Fibroblast of pulmonary artery (primary cell): ENCODE measurements at places on chromosomes 3 and 15.

- DNase-seq: peak; percentile 73
Measured at GRCh38 chr15:71294251-71294910, 179.1 kb downstream of the THSD4 start.

- no peak for DNase-seq
Measured at GRCh38 chr15:62862717-62863116, 179.8 kb upstream of the TPM1 start.

GRCh38 chr3:107387555-107387954 lies 10.3 kb downstream of the CCDC54 start:
- peak; percentile 17 for DNase-seq

DNA sequence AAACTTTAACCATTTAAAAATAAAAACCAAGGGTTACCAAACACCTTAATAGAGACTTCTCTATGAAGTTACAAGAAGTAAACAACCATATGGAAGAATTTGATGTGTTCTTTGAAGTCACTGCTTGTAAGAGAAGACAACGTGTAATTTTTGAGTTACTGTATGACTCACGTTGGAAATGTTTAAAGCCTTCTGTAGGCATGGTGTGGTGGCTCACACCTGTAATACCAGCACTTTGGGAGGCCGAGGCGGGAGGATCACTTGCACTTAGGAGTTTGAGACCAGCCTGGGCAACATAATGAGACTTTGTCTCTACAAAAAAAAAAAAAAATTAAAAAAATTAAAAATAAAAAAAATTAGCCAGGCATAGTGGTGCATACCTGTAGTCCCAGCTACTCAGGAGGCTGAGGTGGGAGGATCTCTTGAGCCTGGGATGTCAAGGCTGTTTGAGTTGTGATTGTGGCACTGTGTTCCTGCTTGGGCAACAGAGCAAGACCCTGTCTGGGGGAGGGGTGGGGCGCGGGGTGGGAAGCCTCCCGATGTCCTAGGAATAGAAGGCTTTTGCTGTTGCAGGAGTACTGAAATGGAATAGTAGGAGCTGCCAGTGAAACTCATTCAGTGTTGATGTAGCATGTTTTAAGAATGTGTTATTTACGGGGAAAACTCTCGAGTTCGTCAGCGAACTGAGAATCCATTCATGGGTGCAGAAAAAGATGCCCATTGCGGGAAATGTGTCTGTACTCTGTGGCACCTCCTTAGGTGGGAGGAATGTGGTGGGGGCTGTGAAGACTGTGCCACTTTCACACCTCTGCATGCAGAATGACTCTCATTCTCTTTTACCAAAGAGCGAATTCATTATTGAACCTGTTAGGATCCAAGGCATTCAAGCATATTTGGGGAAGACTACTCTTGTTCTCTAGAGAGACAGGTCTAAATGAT lies 134.2 kb downstream of the FNDC3B start:
- DNase-seq: no peak

- peak; percentile 14 for DNase-seq
Measured at GRCh38 chr3:168933614-168934013, 729.9 kb downstream of the MECOM start.

DNA sequence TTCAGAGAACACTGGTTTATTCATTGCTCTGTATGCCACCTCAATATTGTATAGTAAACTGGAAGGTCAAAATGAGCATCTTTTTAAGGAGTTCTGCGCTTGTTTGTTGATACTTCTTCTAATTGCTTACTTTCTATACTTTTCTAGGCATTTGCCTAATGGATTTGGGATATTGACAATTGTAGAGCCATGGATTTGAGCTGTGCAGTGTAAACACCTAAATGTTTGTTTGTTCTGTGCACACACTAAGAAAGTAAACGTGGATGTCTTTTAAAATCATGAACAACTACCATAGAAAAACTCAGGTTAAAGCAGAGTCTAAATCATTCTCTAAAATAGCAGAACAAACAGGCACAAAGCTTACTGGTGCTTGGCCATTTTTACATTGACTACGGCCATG lies 436.6 kb upstream of the GBE1 start:
- no peak for DNase-seq

DNA sequence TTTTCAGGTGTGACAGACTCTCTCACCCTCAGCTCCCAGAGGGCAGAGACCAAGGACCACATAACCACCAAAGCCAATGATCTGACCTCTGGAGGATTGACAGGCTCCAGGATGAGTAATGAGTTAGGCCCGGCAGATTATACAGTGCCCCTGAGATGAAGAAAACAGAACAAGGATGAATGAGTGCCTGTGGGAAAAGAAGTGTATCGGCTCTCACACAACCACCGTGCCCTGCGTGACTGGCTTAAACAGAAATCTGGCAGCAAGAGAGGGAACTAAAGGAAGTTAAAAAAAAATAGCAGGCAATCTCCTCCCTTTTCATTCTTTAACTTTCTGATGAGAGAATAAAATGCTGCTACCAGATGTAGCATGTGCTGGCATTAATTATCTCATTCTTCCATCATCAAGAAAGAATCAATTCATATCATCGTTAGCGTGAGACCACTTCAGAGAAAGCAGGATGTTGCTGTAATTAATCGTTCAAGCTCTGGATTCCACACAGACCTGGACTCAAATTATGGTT lies 227.5 kb upstream of the COL8A1 start:
- DNase-seq: peak; percentile 80

DNA sequence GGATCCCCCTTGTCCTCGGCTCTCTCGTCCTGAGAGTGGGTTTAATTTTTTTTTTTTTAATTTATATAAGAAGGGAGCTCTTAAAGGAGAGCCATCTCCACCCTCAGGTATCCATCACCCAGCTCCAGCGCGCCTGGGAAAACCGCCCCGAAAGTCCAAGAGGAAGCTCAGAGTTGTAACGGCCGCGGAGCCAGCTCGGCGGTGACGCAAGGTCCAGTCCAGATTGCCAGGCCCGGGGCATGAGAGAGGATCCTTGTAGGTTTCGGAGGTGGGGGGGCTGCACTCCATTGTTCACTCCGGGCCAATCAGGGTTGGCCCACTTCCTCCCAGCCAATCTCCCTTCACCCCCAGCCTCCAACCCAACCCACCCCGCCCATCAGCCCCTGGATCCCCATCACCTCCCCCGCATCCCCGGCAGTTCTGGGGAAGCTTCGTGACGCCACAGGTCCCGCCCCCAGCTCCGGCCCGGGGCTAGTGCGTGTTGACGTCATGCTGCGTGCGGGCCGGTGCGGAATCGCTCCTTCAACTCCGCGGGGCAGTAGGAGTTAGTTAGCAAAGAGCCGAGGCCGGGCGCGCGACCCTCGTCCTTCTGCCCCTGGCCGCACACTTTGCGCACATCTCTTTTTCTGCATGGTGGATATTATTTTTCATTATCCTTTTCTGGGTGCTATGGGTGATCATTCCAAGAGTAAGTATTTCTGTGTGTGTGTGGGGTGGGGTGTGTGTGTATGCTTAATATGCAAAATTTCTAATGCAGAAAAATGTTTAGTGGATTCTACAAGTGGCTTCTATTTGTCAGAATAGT lies at the start of gene ISL2:
TSS of gene ISL2 (plus strand) at position 520 of the 805 bp plus-strand sequence. CDS start at position 631, 111 bp downstream.
- peak; percentile 89 for DNase-seq

- DNase-seq: no peak
Measured at GRCh38 chr3:161343986-161344385, 27.3 kb downstream of the SPTSSB start.

DNA sequence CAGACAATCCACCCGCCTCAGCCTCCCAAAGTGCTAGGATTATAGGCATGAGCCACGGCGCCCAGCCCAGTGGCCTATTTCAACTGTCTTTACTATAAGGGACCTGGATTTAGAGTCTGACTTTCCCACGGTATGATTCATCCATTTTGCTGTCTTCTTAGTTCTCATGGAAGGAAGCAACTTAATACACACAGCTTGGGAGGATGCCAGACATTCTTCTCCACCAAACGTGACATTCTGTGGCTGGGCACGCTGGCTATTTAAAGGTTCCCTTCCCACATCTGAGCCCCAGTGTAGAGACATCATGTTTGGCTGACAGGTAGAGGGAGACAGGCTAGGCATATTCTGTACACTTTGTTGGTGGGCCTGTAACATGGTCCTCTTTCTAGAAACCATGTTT lies 26.2 kb downstream of the FAM43A start:
- peak; percentile 99 for DNase-seq

DNA sequence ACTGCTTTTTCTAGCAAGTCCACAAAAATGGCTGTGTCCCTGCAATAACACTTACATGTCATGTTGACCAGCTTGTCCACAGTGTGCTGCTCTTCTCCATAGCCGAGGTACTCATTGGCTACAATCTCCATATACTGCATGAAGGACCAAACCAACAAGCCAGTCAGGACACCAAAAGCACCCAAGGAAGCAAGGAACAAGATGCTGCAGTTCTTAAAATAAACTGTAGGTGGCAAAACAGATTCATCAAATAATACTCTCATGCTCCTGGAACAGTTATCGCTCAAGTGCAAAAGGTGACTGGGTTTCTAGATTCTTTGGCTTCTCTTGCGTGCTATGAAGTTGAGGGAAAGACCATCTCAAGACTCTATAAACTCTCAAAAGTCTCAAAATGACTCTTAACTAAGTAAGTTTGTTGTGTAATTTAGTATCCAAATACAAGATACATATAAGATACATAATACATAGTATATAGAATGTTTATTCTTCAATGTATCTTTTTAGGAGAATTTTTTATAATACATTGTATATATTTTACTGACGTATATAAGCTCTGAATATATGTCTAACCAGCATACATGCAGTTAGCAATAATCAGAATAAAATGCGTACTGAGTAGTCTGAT lies 57.0 kb downstream of the NEK10 start:
- DNase-seq: peak; percentile 81

- peak; percentile 26 for DNase-seq
Measured at GRCh38 chr15:49036650-49037545, 9.3 kb downstream of the SECISBP2L start.

GRCh38 chr3:153820035-153820434 lies 301.2 kb upstream of the ARHGEF26 start:
- DNase-seq: no peak

DNA sequence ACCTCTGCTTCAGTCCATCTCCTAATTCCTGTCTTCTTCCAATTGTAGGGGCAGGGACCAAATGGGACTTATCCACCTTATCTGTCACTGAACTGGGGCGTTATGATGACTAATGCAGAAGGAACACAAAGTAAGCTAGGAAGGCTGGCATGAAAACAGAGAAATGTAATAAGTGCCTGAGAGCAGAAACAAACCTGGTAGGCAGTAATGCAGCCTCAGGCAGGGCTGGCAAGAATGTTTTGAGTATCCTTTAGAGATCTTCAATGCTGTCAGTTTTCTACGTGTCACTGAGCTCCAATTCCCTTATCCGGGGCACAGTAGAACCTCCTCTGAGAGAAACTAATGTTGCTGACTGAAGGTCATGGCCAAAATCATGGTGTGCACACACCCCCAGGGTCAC lies 246.2 kb upstream of the TBL1XR1 start:
- DNase-seq: peak; percentile 63

- DNase-seq: peak; percentile 92
Measured at GRCh38 chr3:104878395-104878794, 488.3 kb upstream of the ALCAM start.

- DNase-seq: no peak
Measured at GRCh38 chr15:99279827-99280226, 28.5 kb downstream of the LRRC28 start.

- peak; percentile 13 for DNase-seq
Measured at GRCh38 chr3:119497820-119498185, 544 bp upstream of the TIMMDC1 start.

DNA sequence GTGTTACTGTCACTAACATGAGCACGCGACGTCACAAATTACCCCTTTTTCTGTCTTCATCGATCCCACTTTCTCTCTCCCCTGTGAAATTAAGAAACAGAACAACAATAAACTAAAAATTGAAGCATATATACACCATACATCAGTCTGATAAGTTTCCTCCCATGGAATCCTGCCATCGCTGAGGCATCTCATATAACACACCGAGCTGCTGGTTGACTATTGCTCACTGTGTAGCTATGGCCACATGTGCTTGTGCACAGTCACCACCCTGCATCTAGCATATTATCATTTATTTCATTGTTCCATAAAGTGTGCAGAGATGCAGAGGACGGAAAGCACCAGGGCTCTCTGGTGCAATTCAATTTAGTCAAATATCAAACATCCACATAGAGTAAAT lies 777.9 kb upstream of the ARRDC4 start:
- no peak for DNase-seq

- no peak for DNase-seq
Measured at GRCh38 chr3:11636394-11636770, 7.3 kb downstream of the VGLL4 start.
